Ascending aorta (tissue), 2 donors: ENCODE measurements at places on chromosomes 2 and 18. TPM values are rescaled to one million over a fixed set of nuclear protein-coding genes. Genes with fewer than 3 reads are reported as not detected.

- no peak for DNase-seq
Observed at GRCh38 chr2:114472726-114473125, 30.3 kb downstream of the DPP10 start.

DNA sequence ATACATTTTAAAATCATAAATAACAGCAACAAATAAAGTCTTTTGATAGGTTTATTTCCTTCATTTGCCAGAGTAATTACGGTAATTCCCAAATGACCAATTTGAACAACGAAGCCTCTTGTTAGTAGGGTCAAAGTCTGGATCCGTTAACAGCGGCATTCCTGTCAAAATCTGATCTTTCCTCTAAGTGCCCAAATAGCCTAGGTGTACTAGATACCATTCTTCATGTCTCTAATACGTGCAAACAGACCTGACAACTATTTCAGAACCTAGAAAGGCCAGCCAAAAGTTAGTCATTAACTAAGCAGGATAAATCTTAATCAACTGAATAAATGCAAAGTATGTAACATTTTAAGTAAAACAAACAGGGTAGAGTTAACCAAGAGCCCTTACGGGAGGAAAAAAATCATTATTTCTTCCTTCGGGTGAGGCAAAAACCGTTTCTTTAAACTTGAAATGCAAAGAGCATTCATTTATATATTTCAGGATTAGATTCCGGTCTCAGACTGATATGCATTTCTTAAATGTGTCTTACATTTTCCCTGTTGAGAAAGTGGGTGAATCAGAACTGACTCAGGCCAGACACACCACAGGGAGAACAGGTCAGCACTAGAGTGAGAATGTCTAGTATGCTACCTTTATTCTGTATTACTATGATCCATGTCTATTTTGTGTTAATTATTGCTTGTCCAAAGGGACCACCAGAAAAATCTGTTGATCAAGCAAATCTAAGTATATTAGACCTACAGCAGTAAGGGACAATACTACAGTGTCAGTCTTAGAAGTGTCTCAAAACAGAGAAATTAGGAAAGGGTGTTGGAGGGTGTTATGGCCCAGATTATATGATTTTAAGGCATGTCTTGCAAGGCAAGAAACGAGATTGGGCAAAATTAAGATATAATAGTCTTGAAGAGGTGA is 141.5 kb upstream of the NDUFV2 start:
- no peak for DNase-seq

- DNase-seq: no peak
Observed at GRCh38 chr2:10575609-10576280, 114.0 kb downstream of the NOL10 start.

DNA sequence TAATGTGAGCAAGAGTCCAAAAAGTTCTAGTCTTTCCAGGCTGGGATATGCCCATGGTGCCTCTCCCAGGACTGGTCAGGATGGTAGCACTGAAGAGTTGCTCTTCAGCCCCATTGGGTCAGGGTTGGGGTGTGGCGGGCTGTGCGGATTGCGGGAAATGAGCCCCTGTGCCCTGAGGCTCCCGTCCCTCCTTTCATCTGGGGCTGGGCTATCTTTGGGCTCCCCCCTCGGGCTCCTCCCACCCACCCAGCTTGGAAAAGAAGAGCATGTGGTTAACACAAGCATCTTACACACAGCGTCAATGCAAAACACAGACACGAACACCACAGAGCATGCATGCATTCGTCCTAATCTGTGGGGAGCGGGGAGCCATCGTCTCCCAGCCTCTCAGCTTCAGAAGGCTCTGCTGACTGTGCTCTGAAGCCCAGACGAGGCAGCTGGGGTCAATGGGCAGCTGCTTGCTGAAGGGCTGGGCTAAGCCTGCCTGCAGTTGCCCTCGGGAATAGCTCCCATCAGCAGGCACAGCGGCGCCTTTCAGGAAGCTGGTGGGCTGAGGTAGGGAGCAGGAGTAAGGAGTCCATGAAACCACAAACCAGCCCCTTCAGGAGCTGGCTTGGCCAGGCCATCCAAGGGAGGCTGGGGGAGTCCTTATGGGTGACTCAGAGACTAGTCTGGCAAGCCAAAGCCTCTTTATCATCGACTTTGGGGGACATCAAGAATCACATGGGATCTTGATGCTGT is 112.9 kb downstream of the CLIP4 start:
- no peak for DNase-seq

The PRADC1 gene
- 77.0 TPM for total RNA-seq

DNA sequence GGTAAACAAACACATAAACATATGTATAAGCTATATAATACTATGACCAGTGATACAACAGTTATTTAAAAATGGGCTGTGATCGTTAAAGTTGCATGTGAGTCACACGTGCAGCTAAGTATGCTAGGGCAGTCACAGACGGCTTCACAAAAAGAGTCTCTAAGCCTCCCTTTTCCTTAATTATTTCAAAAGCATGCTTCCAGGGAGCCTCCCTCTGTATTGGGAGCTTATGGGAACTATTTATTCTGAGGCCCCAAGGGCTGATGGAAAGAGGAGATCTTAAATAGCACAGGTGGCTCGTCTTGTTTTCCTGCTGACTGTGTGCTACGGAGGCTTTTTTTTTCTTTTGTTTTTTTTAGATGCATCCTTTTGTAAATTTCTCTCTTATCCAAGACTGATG is 94.3 kb downstream of the ADCYAP1 start:
- DNase-seq: no peak

The GPR75 gene
- 0.21 TPM for total RNA-seq

GRCh38 chr18:1394966-1395365 is 490.3 kb downstream of the ADCYAP1 start:
- no peak for DNase-seq

- no peak for DNase-seq
Observed at GRCh38 chr2:237092506-237092905, 6.8 kb downstream of the COPS8 start.

The KIAA2012 gene
- 0.11 TPM for total RNA-seq

The MAP3K20 gene
- total RNA-seq: 21.3 TPM

DNA sequence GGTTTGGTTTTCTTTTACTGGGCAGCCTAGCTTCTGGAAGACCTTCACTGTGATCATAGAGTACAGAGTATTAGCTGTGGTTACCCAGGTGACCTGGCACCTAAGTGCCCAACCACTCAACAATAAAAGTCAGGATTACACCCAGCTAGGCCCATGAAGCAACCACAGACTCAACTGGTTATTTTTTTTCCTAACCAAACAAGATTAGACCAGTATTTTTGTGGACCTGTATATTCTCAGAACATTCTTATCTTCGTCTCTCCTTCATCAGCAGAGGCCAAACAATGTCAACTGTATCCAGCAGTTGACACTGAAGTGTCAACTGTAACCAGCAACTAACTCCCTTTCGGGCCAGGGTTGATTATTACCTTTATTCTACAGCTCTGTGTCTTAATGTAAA is 289.2 kb upstream of the SLC39A10 start:
- no peak for DNase-seq

DNA sequence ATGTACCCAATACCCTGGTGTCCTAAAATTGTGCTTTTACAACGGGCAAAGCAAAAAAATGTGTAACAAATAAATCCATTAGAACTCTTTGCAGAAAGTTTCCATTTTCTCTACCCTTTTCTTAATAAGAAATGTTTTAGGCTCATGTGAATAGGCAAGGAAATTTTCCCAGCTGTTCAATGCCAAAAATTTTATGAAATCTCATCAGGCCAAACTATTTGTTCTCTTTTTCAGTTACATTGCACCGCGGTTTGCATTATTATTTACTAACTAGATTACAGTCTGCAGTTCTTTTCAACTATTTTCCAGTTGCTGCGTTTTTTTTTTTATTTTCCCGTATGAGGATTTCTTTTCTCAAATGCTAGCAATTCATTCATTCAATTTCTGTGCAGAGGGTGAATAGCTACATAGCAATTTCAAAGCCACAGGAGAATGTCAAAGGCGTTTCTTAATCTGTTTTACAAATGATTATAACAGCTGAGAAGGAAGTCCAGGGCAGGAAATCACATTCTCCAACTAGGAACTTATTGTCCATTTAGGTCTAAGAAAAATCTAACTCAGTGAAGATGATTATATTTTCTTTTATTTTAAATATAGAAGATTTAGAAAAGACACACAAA is 367.5 kb upstream of the MMADHC start:
- no peak for DNase-seq

DNA sequence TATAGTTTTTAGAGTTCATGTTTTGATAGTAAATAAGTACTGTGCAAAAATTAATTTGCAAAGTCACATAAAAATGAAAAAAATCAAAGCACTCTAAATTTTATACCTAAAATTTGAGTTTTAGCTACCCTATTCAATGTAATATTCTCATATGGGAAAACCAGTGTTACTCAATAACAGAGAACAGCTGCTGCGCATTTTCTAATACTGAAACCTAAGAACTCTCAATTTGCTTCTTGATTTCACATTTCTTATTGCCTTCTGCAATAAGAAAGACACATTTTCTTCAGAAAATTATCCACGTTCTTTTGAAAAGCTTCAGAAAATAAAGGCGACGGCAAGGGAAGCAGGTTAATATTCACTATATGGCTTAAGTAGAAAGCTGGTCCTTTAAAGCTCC is 199.1 kb upstream of the CCDC150 start:
- DNase-seq: no peak

DNA sequence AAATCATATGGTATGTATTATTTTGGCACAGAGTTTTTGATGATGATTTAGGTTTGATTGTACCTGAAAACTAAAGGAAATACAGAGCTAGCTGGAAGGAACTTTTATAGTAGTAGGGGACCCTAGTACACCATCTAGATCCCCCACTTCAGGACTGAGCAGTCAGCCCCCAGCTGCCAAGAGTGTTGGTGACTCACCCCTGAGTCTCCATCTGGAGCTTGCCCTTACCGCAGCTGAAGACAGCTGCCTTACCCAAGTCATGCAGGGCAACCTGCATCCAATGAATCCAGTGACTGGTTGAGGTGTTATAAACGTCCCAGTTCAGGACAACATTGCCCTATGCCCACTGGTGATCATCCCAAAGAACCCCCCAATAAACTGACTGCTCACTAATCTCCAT is 15.3 kb downstream of the PMS1 start:
- no peak for DNase-seq

- no peak for DNase-seq
Observed at GRCh38 chr2:58607448-58607847, 366.3 kb upstream of the FANCL start.

GRCh38 chr2:105288133-105288532 is 41.4 kb downstream of the TGFBRAP1 start:
- no peak for DNase-seq

DNA sequence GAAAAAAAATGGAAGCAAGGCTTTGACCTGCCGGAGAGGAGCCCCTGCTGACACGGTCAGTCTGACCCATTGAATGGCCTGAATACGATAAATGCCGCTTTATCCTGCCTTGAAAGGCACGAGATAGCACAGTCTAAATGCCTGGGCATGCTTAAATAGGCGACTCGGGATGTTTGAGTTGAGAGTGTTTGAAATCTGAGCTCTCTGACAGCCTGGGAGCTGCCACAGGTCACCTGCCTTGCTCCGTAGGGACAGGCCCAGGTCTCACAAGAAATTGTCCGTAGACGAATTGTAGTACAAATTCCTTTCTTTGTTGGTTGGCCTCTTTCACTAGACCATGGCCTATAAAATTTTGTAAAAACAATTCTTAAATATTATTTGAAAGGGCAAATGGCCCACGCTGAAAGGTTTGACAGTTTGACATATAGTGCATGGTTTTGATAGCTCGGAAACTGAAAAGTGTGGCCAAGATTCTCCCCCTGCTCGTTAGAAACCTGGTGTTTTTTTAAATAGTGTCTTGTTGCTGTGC is 72.8 kb downstream of the MEIS1 start:
- DNase-seq: no peak

GRCh38 chr2:214098811-214099210 is 312.0 kb upstream of the VWC2L start:
- no peak for DNase-seq

The RESP18 gene
- total RNA-seq: not detected

The ITPRIPL1 gene
- 14.5 TPM for total RNA-seq

DNA sequence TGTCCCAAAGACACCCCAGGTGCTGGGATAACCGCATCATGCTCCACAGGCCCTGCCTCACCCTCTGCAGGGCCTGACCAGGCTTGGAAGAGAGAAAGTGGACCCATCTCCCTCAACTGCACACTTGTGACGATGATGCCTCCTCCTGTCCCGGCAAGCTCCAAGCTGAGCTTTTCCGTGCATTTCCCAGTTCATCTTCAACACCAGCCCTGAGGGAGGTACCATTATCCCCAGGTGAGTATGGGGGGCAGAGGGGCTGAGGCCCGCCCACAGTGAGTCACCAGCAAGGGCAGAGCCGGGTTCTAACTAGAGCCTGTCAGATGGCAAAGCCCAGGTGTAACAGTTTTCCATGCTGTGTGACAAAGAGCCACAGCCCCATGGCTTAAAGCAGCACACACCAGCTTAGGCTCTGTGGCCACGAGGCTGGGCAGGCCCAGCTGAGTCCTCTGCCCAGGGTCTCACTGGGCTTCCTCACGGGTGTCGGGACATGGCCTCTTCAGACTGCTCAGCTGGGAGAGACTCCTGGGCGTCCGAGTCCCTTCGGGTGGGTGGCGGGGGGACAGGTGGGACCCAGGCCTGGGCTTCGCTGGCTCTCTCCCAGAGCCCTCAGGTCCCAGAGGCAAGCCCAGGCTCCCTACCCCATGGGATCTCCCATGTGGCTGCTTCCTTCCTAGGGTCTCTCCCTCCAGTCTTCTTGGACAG is 108.4 kb upstream of the OTOS start:
- DNase-seq: no peak

The RIT2 gene
- not detected for total RNA-seq

DNA sequence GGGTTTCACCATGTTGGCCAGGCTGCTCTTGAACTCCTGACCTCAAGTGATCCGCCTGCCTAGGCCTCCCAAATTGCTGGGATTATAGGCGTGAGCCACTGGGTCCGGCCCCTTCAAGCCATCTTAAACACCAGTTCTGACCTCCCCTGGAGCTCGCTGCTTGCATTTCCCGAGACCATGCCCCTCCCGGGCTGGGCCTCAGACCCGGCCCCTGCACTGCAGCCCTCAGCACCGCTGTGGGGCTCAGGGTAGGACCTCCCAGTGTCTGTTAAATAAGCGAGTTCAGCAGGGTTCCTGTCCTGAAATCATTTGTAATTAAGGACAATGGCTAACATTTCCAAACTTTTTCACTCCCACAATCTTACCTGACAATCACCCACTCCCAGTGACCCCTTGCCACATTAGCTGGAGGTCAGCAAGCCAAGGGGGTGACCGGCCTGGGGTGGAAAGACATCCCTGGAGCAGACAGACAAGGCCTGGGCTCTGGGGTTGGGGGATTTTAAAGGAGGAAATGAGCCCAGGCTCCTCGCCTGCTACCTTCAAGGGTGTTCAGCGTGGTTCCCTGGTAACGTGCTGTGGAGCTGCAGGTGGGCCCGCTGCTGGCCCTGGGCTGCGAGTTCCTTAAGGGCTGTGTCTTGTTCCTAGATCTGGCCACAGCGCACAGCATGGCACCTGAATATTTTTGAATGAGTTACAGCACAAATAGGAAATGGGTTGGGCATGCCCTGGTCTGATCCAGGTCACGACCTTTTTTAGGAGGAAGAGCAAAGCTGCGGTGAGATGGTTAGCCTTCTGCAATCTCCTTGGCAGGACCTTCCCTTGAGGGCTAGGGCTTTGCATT is 15.1 kb downstream of the CYS1 start:
- no peak for DNase-seq

The SOX11 gene
- total RNA-seq: not detected

The CNTNAP5 gene
- total RNA-seq: not detected
